NCI-H1436 (cell line): ENCODE measurements at places on chromosomes 6 and 20.

DNA sequence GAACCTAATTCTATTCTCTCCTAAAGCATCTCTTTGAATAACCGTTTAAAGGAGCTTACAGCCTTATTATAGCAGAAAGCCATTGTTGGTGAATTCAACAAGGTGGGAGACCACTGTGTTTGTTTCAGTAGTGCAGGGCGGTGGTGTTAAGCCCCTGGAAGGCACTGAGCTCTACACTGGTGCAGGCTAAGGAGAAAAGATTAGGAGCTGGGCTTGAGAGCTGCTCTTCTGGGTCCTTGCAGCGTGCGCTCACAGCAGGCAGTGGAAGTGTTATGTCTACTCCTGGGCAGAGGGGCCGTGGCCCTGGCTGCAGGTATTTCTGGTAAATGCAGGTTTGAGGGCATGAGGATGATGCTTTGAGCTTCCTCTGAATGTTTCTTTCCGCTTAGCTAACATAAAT is 361.2 kb downstream of the RNF144B start:
- DNase-seq: no peak

- DNase-seq: no peak
Measured at GRCh38 chr6:163861627-163862026, 447.1 kb downstream of the QKI start.

- DNase-seq: no peak
Measured at GRCh38 chr6:128417698-128418097, 102.7 kb downstream of the PTPRK start.

DNA sequence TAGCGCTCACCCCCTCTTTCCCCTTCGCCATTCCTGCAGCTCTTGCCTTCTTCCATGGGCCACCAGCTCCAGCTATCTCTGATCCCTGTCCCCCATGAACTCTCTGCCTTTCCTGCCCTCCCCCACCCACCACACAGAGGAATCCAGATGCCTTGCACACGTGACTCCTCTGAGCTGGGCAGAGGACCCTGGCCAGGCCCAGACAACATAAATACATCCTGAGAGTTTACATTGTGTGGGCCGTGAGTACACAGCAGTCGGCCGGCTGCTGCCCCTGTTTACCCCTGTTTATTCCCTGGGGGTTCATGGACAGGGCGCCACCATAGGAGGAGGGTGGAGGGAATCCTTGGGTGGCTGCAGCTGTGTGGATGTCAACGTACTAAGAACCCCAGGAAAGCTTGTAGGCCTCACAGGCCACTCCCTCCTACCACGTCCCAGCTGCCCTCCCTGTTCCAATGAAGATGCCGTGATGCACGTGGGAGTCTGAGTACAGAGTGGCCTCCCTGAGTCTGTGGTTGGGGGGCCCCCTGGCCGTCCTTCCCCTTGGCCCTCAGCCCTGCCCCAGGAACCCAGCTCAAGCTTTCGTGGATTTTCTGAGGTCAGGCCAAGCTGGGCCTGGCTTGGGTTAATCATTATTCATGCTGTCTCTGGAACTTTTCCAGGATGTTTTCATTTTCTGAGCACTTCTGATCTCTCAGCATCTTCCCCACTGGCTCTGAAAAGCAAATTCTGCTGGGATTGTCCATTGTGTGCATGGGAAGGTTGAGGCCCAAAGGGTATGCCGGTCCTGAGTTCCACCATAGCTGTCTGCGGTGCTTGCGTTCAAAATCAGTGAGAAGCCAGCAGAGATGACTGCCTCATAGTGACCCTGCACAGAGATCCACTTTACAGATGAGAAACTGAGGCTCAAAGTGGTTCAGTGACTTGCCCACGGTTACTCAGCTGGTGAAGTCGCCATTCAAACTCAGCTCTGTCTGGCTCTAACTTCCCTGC is 136.3 kb downstream of the MRPL14 start:
- no peak for DNase-seq

DNA sequence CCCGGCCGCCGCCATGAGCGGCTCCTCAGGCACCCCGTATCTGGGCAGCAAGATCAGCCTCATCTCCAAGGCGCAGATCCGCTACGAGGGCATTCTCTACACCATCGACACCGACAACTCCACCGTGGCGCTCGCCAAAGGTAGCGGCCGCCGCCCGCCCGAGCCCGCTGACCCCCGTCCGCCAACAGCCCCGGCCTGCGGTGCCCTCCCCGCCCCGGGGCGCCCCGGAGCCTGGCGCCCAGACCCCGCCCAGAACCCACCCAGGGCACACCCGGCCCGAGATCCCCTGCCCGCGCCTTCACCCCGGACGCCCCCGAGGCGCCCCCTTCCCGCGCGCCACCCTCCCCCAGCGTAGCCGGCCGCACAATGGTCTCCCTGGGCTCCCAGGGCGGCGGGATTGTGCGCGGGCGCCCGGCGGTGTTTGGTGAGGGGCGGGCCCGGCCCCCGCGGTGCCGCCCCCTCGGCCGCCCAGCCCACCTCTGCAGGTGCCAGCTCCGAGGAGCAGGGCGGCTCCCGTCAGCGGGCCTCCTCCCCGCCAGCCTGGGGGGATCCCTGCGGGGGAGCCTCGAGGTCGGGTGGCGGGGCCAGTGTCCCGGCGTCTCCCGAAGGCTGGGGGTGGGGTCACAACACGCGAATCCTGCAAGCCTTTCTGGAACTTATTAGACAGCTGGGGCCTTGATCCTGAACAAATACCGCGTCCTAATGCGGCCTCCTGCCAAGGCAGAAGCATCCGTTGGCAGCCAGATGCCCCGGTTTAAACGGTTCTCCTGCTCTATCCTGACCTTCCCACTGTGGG is 577 bp downstream of the LSM14B start:
- peak; percentile 60 for DNase-seq

GRCh38 chr6:111759836-111760785 is 113.1 kb downstream of the FYN start:
- no peak for DNase-seq

DNA sequence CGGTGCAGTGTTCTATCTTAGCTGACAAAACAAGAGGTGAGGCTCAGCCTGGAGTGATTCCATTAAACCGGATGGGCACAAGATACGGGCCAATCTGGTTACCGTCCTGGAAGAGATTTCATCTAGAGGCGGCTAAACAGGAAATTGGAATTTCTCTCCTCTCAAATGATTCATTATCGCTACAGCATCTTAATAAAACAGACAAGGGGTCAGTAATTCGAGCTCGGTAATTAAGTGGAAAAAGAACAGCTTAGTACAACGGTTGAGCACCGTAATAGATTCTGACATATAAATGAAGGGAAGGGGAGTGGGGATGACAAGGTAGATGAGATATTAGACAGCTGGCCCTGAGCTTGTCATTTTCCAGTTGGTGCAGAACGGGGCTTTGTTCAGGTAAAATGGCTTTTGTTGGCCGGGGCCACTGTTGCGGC is 137.2 kb downstream of the EDN3 start:
- no peak for DNase-seq

DNA sequence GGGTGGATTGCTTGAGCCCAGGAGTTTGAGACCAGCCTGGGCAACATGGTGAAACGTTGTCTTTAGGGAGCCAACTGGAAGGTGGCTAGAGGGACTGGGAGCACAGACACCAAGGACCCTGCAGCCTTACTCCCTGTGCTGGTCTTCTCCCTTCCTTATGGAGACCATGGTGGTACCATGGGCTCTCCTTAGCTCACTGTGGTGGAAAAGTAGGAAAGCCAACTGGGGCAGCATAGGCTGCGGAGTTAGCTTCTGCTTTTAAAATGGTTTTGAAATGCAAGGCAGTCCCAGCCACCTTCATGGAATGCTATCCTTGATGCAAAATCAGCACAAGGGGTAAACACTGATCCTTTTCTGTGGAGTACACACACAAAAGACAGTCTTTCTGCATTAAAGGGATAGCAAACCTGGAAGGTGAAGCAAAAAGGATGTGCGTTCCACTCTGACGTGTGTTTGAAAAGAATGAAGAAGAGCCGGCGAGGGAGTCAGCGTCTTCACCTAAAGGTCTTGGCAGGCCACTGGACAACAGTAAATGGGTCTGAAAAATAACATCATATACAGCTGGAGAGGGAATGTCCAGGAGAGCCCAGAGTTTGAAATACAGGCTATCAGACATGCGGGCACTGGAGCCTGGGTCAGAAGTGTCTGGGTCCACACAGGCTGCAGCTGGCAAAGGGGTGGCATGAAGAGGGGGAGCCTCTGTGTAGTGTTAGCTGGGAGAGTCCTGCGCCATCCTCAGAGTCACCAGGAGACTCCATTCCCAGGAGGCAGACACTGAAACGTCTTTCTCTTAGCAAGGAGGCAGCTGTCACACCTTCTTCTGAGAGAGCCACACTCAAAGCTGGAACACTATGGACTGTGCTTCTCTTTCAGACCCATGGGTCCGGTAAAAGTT is 58.5 kb downstream of the GPR6 start:
- DNase-seq: no peak

DNA sequence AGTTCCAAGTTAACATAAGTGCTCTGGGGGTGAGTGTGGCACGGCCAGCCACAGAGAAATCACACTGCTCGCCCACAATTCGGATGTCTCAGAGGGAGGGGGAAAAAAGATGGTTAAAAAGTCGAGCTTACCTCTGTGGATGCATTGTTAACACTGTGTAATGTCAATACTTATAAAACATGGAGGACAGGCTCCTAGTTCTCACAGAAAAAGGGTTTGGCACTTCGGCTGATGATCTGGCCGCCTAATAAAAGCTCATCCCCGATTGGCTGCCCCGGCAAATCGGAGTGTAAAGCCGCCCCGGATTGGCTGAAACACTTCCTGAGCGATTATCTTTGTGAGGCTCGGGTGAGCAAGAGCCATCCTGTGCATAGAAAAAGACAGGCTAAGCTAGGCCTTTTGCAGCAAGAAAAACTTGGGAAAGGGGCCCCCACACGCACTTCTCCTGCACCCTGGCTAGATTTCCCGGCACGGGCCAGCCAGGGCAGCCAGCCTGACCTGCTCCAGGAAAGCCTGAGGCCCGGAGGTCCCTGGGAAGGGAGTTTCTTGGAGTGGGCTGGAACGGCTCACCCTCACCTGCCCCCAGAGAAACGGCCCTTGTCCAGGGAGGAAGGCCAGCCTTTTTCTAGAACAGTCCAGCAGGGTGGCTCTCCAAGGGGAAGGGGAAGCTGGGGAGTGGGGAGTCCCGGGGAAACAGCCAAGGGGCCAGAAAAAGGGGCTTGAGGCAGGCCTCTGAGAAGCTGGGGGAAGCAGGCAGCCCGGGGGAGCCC is at the start of gene ZMYND8:
ZMYND8 (minus strand) TSS at position 174 of the 770 bp plus-strand sequence; CDS start at position 145, 29 bp downstream.
- peak; percentile 84 for DNase-seq
